ENCODE measurements at places on chromosomes 1 and 21.
A peak's percentile ranks its signal among the peaks of the same experiment; 100 is the strongest.

GRCh38 chr1:201103666-201104065 lies 8.6 kb downstream of the CACNA1S start:
- no peak for DNase-seq

GRCh38 chr1:16716691-16717335 lies 23.5 kb upstream of the RNU1-4 start:
- DNase-seq = no peak

DNA sequence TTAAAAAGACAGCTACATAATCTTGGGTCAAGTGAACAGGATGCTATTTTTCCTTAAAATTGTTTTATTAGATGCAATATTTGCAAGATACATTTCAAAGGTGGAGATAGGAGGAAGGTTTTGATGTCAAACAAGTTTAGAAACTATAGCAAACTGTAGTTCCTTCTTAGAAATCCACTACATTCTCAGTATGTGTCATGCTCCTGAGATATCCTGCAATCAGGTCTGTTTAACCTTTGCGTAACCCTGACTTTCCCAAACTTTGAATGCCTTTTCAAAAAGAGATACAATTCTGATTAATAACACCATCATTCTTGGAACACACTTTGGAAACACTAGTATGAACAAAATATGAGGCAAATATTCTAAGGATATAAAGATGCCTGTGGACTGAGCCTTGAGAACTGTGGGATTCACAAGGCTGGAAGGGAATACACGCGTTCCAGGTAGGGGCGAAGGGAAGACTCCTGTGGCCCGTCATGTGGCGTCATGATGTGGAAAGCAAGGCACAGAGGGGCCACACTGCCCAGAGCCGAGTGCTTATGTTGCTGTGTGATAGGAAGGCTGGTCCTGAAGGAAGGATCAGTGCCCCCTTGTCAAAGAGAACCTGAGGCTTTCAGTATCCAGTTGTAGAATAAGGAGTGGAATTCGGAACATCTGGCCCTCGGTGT lies 19.6 kb upstream of the TARBP1 start:
- DNase-seq = no peak

DNA sequence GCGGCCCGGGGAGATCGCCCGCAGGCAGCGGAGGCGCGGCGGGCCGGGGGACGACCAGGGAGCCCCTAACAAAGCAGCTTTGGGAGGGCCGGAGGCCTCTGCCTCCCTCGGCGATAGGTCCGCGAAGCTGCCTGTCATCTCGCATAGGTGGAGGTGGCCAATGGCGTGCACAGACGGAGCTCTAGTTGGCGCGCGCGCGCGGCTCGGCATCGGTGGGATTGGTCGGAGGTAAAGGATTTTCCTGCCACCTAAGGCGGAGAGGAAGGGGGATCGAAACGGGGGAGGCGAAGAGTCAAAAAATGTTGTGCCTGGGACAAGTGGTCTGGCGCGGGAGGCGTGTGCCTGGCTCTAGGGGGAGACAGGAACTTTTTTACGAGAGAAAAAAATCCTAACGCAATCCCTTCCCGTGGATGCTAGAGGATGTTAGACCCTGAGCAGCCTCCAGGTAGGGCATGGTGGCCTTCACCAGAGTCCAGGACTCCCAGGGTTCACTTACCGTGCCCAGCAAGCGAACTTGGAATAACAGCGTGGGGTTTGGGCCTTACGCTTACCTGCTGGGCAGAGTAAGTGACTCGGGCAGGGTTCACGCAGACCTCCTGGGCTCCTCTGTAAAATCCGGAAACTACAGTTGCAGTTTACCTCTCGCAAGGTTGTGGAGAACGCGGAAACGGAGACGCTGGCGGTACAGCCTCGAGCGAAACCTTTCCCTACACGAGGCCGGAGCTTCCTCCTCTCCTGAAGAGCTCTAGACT lies 99.9 kb upstream of the SOD1 start:
- DNase-seq = peak; percentile 80

- no peak for DNase-seq
Measured at GRCh38 chr1:87706779-87707228, 378.1 kb downstream of the LMO4 start.

GRCh38 chr1:110196917-110197765 lies 13.0 kb upstream of the KCNC4 start:
- no peak for DNase-seq

GRCh38 chr1:109197158-109198042 lies 16.3 kb upstream of the SARS1 start:
- no peak for DNase-seq

DNA sequence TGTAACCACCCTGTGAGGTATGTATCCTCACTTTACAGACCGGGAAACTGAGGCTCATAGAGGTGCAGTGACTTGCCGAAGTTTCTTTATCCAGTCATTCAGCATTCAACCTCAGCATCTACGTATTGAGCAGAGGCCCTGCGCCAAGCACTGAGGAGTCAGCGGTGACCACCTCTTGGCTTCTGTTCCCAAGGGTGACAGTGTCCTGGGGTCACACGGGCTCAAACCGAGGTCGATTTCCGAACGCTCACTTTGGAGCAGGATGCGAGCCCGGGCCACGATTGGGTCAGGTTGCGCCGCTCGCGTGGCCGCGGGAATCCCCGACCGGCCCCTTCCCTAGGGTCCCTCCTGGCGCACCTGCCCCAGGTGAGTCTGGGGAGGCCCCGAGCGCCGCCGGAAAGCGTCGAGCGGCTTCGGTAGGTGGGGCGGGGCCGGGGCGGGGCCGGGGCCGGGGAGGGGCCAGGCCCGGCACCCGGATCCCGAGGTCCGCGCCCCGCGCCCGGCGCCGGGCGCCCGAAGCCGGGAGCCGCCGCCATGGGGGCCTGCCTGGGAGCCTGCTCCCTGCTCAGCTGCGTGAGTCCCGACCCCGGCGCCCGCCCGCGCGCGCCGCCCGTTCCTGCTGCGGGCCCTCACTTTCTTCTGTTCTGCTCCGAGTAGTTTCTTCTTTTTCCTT lies at the start of gene SERINC2:
TSS of gene SERINC2 (plus strand) at position 482 of the 673 bp plus-strand sequence. CDS start at position 535, 53 bp downstream.
- DNase-seq = no peak

- DNase-seq = no peak
Measured at GRCh38 chr1:229258757-229259060, 12.2 kb upstream of the RAB4A start.

DNA sequence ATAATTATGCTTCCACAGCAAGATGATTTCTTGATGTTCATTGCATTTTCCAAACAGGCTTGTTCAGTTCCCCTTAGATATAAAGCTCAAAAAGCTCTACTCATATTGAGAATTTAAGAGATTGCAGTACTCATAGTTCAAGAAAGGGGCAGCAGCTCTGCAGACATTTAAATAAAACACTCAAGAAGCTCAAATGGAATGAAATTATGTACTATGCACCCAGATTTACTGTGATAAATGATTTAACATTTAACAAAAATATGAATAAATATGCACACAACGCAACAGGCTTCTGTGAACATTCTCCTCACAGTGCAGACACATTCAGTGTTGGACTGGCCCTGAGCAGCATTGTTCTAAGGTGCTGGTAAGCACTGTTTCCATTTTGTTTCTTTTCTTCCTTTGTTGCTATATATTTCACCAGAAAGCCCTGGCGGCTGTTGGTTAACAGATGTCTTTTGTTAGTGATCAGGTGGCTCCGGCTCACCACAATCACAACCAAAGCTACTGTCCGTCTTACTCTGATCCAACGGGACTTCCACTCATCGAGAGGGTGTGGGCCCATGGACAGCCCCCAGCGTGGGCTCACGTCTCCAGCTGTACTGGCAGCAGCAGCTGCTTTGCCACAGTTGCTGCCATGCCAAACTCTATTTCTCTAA lies 1440.3 kb downstream of the NCAM2 start:
- no peak for DNase-seq

GRCh38 chr21:23686737-23687523 lies 1920.4 kb downstream of the MRPL39 start:
- DNase-seq = no peak

DNA sequence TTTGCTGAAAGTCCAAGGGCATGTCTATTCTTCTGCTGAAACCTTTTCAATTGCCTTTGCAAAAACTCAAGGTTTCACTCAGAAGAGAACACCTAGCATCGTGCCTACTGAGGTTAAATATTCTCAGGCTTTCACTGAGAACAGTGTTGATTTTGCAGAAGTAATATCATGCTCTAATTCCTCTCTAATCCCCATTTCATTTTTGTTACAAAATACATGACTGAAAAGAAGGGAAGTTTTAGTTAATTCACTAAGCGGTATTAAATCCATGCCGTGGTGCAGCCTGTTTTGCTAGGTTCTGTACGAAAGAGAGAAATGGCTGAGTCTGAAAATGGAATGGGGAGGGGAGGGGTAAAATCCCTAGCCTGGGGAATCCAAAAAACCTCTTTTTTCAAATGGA lies 163.2 kb upstream of the CAMK1G start:
- DNase-seq = no peak

- DNase-seq = no peak
Measured at GRCh38 chr1:202200669-202201068, 7.1 kb downstream of the LGR6 start.

- DNase-seq = no peak
Measured at GRCh38 chr21:31732597-31733550, 956 bp upstream of the SCAF4 start.

GRCh38 chr1:151196292-151196800 lies 2.0 kb upstream of the PIP5K1A start:
- no peak for DNase-seq

DNA sequence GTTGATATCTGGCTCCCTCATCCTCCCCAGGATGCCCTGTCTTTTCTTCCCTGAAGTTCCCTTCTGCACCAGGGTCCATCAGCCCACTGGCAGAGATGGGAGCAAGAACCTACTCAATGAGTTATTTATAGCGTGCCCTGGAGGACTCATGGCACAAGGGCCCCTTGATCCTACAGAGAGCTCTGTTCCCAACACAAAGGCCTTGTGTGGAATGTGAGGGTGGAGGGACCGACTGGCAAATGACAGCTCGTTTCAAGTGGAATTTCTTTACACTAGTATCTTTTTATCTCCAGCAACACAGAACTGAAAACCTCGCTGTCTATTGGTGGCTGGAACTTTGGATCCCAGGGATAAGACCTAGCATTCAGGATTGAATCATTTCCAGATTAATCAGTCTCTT lies 22.4 kb downstream of the CHI3L2 start:
- DNase-seq = no peak

GRCh38 chr1:243490748-243491686 lies 235.2 kb downstream of the SDCCAG8 start:
- DNase-seq = no peak

DNA sequence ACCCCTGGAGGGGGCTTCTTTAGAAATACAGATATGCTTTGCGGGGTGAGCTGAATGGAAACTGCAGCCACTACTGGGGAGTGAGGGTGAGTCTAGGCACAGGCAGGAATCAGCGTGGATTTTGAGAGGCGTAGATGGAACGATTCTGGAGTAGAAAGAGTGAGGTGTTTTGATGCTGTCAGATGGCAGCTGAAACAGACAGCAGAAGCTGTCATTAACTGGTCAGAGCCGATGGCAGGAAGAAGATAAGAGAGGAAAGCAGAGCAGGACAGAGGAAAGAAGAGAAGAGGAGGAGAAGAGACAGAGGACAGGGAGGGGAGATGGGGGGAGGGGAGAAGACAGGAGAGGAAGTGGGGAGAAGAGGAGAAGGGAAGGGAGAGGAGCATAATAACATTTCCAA lies 138.5 kb downstream of the LRIG2 start:
- DNase-seq = no peak

- no peak for DNase-seq
Measured at GRCh38 chr1:235935235-235936225, 68.8 kb upstream of the LYST start.
